ENCODE measurements at places on chromosomes 16 and 17.

- peak; percentile 14 for DNase-seq
Measured at GRCh38 chr16:83744441-83744981, 63.3 kb upstream of the HSBP1 start.

DNA sequence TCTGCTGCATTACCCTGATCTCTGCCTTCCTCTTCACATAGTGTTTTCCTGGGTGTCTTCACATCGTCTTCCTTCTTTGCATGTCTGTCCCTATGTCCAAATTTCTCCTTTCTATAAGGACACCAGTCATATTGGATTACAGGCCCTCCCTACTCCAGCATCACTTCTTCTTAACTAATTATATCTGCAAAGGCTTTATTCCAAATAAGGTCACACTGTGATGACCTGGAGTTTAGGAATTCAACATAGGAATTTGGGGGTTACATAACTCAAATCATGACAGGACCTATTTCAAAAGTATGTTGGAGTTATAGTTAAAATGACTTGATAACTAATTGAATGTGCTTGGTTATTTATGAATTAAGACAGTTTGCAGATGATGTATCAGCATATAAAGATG is 490.5 kb upstream of the ERCC4 start:
- DNase-seq: no peak

GRCh38 chr17:4764595-4764994 is 7.1 kb upstream of the TM4SF5 start:
- DNase-seq: no peak

DNA sequence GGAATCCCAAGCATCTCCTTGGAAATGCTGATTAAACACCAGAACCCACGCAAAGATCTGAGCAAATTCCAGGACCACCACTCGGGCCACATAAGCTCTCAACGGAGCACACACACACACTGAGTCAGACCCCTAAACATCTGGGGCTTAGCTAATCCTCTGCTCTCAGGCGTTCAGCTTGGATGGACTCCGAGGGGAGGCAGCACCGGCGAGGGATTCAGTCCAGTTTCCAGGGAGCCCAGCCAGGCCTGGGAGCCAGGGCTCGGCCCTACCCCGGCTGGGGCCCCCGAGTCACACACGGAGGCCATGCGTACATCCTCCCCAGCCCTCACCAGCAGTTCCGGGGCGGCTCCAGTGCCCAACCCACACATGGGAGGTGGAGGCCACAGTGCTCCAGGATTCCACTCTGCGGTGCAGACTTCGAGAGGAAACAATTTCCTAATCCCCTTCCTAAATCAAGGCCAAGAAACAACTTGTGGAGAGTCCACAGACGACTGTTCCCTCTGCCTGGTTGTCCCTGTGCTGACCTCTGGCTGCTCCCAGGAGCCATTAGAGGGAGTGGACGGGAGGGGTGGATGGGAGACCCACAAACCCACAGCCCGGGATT is 70.5 kb downstream of the GAS7 start:
- no peak for DNase-seq

GRCh38 chr17:30363715-30364202 is 15.0 kb upstream of the CPD start:
- peak; percentile 81 for DNase-seq

DNA sequence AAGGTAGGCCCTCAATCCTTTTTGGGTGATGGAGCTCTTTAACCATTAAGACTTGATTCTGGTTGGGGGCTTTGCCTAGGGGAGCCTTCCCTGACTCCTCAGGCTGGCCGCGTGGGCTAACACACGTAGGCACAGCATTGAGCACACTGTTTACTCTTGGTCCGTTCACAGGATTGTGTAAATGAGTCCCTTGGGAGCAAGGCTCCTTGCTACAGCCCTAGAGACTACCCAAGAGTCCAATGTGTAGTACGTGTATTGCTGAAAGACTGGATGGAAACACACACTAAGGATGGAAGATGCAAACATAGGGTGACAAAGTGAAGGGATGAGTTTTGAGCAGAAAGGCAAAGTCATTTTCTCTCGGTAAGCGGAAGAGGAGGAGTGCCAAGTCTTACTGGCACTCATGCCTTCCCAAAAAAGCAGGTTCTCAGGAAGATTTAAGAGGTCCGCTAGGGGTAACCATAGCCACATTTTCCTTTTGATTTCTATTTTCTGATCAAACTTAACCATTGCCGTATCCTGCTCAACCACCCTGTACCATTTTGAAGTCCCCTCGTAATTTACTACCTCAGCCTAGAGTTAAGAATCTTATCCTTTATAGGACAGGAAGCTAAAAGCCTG is 911 bp upstream of the ITGA2B start:
- DNase-seq: no peak

DNA sequence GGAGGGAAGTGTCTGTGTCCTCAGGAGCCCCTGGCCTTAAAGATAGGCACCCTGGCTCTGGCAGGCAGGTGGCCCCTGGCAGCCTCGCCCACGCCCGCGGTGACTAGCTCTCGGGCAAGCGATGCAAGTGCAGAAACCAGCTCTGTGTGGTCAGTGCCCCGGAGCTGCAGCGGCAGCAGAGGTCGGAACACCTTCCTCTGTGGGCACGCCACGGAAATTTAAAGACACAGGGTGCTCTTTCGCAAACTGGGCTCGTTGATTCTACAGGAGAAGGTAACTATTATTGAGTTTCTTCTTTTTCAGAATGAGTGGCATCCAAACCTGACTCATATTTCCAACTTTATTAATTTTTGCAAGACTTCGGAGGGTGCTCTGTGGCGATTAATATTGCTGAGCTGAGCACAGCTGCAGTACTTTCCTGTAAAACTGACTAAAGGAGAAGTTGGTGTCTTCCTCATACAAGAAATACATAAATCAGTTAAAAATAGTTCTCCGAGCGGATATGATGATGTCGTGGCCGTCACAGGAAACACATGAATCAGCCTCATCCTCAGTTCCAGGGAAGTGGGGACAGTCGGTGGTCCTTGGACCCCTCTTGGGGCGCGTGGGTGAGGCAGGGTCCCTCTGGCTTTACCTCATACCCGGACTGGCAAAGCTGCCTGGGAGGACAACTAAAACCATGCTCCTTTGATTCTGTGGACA is 120.2 kb downstream of the METRNL start:
- peak; percentile 75 for DNase-seq

DNA sequence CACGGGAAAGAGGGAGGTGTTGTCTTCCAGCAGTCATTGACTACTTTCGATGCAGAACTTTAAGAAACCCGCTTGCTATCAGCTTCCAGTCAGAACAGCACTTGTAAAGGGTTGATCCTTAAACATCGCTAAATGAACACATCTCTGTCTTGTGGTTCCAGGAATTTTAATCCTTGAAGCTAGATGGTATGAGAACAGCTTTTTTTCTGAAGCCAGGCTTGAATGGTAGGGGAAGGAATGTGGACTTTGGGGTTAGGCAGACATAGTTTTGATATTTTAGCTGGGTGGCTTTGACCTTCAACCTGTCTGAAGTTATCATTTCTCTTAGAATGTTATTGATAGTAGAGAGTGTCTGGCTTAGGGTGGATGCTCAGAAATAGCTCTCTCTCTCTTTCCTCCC is 81.1 kb downstream of the RGS9 start:
- DNase-seq: no peak

GRCh38 chr16:68786685-68787418 is 49.8 kb downstream of the CDH1 start:
- DNase-seq: no peak

- no peak for DNase-seq
Measured at GRCh38 chr16:50861970-50862411, 120.1 kb downstream of the CYLD start.

DNA sequence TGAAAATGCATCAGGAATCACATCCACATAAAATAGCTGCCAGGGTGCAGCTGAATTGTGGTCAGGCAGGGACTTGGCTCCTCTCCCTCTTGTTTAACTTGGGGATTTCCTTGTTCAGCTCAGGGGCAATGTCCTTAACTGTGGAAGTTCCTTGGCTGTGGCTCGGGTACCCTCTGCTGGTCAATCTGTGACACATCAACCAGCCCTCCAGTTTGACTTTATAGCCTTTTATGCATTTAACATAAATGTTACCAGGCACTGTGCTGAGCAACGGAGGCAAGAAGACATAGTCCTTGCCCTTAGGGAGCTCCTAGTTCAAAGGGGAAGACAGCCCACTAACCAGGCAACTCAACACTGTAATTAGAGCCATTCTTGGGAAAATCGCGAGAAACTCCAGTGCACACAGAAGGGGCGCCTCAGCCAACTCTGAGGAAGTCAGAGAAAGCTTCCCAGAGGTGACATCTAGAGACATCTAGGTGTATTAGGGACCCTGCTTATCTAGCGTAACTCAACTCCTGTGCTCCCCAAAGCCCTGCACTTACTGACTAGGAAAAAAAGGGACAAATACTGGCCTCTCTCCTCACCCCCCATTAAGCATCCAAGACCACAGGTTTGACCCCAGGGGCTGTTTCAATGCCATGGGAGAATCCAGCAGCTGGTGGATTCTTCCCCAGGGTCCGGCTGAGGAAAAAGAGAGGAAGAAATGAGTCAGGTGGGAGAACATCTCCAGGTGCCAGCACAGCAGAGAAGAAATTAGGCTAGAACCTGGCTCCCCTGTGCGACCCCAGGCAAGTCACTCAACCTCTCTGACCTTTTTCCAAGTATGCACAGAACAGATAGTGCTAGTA is 17.3 kb upstream of the EEF2K start:
- peak; percentile 79 for DNase-seq

DNA sequence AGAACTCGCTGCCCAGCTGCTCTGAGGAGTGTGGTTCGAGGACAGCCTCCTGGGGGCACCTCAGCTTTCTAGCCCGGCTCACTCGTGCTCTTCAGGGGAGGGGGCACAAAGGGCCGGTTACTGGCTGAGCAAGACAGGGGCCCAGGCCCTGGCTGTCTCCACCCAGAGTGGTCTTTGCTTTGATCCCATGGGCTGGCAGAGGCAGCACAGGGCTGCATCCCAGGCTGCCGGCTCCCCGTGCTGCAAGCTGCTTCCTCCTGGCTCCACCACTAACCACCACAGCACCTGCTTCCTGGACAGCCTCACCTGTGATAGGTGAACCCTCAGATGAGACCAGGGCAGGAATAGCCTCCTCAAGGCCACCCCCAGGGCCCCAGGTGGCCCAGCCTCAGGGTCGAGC is 6.8 kb downstream of the SPPL2C start:
- no peak for DNase-seq

GRCh38 chr17:409308-409847 is 56.8 kb upstream of the RPH3AL start:
- no peak for DNase-seq

DNA sequence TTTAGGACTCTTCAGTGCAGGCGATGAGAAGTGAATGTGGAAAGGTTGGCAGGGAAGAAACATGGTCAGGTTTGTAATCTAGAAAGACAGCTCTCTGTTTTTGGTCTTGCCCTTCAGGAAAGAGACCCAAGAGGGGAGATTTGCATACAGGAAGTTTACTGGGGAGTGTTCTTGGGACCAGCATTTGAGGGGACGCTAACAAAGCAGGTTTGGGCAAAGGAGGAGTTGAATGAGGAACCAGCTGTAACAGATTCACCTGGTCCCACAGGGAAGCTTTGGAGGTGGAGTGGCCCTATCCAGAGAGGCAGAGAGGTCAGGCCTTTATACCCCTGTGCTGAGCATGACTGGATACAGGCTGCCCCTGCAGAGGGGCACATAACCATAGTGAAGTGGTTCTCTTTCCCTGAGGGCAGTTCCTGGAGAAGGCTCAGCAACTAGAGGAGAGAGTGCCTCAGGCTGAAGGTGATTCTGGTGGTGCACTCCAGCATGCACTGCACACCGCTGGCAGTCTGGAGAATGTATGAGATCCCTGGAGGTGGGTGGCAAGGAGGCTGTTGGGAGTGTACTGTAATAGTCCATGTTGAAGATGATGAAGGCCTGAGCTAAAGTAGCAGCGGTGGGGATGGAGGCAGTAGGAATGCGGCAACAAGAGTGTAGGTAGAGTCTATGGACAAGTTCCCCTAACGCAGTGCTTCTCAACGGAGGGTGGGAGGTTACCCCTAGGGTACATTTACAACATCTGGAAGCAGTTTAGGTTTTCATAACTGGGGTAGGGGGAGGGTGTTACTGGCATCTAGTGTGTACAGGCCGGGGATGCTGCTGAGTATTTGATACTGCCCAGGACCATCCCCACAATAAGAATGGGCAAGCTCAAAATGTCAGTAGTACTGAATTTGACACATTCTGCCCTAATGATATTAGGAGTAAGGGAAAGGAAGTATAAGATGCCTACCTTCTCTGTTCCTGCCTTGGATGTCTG is 37.2 kb downstream of the MAP2K6 start:
- DNase-seq: no peak

DNA sequence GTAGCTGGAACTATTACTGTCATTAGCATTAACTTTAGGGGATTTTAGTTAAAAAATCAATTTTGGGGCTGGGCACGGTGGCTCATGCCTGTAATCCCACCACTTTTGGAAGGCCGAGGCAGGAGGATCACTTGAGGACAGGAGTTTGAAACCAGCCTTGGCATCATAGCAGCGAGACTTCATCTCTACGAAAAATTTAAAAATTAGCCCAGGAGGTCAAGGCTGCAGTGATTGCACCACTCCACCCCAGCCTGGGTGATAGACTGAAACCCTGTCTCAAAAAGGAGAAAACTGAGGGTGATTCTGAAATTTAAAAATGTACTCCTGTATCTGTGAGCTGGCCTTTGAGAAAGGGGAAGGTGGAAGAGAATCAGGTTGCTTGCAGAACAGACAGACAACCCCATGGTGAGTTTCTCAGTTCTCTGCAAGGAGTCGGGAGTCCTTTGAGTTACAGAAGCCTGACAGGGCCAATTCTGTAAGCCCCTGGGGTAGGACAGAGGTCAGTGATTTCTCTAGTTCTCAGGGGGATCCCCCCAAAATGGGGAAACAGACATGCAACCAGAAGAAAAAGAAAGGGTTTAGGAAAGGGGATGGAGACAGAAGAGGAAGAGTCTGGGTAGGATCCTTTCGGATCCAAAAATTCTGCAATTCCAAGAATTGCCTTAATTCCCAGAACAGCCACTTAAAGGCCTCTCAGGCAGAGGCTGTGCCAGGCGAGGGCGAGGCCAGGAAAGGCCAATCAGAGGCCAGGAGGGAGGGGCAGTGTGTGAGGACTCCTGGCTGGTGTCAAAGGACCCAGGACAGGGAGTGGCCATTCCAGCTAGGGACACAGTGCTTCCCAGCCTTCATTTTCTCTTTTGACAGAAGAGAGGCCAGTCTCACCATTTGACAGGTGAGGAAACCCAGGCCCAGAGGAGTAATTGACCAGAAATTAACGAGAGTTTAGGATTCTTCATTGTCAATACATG is 6.7 kb downstream of the NUPR1 start:
- no peak for DNase-seq

- DNase-seq: no peak
Measured at GRCh38 chr17:61496957-61497653, 44.9 kb downstream of the TBX4 start.
